Right ventricle myocardium superior (tissue), 1 donor: ENCODE measurements at places on chromosomes 3 and 15. TPM values are rescaled to one million over a fixed set of nuclear protein-coding genes. Genes with fewer than 3 reads are reported as not detected.

GRCh38 chr3:5321666-5322340, 134.3 kb downstream of the EDEM1 start:
- no peak for DNase-seq

Gene ENTPD3
- total RNA-seq, result 0.30 TPM

DNA sequence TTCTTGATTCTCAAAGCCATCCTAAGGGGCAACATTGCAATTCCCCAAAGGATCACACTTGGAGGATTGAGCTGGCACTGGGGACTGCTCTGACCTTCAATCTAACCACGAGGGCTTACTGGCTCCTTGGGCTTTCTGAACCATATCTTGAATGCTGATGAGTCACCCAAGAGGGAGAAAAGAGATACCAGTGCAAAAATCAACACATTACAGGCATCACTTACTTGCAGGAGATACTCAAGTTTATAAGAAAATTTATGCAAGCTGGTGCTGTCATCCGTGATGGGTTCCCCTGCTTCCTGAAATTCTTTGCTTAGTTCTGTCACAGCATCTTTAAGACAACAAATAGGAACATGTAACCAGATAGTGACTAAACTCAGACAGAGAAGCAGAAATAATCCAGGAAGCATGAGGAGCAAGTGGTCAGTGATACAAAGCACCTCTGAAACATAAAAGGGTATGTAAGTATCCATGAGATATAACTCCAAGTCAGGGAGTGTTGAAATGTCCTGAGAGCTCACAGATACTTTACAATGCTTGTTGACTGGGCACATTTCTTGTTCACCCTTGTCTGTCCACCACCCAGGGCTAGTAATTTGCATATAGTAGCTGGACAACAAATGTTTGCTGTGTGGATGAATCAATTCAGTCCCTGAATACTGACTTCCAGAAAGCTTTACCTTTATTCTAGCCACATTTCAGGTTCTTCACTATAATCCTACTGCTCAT, 14.1 kb downstream of the FYCO1 start:
- DNase-seq, result no peak

Gene SLC12A8
- 0.30 TPM for total RNA-seq

Gene EHD4
- total RNA-seq, result 47.2 TPM

GRCh38 chr3:61718565-61718964, 157.2 kb downstream of the PTPRG start:
- DNase-seq, result no peak

Gene CDHR4
- total RNA-seq, result not detected
